ENCODE measurements at places on chromosomes 16 and 17.

- peak; percentile 33 for DNase-seq
Measured at GRCh38 chr16:29710227-29711219, 31.5 kb downstream of the QPRT start.

- DNase-seq = no peak
Measured at GRCh38 chr17:82900741-82901140, 60.9 kb upstream of the ZNF750 start.

DNA sequence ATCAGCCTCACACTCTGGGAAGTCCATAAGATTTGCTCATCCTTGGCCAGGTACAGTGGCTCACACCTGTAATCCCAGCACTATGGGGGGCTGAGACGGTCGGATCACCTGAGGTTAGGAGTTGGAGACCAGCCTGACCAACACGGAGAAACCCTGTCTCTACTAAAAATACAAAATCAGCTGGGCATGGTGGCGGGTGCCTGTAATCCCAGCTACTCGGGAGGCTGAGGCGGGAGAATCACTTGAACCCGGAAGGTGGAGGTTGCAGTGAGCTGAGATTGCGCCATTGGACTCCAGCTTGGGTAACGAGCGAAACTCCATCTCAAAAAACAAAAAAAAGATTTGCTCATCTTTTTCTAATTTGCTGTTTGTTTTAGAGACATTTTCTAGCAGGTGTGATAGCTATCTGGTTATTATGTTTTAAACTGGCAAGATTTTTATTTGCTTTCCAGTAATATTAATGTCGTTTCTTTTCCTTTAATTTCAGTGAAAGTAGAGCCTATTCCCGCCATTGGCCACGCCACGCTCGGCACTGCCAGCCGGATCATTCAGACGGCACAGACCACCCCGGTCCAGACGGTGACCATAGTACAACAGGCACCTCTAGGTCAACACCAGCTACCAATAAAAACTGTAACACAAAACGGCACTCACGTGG is 61.5 kb downstream of the WDR45B start:
- DNase-seq = no peak

DNA sequence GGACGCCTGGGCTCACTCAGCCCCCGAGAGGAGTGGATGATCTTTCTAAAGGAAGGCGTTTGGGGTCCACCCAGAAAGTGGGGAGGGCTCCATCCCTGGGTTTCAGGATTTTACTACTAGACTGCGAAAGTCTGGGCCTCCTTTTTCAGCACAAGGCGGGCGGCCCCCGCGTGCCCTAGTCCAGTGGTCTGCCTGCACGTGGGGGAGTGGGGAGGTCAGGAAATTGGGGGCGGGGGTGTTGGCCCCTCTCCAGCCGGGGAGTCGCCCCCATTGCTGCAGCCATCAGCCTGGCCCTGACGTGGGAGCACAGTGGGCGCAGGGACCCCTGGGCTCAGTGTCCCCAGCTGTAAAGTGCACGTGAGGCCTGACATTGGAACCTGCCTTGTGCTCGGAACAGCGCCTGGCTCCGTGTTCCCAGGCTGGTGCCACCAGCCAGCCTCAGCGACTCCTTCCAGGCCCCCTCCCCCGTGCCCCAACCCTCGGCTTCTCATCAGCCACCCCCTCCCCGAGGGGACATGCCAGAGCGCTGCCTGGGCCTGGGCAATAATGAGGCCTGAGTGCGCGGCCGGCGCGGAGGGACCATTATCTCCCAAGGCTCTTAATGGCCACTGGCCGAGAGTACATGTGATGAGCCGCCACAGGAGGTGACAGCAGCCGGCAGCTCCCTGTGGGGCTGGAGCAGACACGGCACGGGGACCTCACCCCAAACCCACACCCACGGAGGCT is 2.4 kb upstream of the C1QTNF8 start:
- DNase-seq = no peak

- no peak for DNase-seq
Measured at GRCh38 chr16:56090076-56090475, 101.2 kb upstream of the GNAO1 start.

DNA sequence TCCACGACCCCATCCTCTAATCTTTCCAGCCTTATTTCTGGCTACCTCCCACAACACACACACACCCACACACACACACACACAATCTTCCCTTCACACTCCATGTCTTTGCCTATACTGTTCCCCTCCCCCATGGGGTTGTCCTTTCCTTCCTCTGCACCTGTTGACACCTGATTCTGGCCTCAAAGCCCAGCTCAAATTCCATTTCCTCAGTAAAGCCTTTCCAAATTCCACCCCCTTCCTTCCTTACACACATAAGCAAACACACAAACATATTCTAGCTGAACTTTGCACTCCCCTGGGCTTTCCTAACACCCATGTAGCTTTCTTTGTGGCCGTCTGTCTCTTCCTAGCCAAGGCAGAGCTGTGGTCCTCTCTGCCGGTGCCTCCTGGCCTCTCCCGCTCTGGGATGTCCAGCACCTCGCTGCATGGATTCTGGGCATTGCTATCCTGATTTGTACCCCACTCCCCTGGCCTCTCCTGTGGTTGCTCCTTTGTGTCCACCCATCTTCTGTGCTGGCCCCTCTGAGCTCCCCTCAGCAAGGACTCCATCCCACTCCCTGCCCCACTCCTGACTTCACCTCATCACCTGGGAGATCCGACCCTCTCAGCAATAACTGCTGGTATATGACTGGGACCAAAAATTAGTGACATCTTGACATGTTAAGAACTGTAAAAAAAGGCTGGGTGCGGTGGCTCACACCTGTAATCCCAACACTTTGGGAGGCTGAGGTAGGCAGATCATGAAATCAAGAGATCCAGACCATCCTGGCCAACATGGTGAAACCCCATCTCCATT is 8.4 kb upstream of the SRCIN1 start:
- DNase-seq = no peak

Measured in activated CD4-positive, alpha-beta memory T cell treated with anti-CD3 and anti-CD28 coated beads for 36 hours (primary cell).